ENCODE measurements at places on chromosomes 2 and 18.

GRCh38 chr2:99389371-99389770 lies 52.2 kb downstream of the EIF5B start:
- DNase-seq: no peak

DNA sequence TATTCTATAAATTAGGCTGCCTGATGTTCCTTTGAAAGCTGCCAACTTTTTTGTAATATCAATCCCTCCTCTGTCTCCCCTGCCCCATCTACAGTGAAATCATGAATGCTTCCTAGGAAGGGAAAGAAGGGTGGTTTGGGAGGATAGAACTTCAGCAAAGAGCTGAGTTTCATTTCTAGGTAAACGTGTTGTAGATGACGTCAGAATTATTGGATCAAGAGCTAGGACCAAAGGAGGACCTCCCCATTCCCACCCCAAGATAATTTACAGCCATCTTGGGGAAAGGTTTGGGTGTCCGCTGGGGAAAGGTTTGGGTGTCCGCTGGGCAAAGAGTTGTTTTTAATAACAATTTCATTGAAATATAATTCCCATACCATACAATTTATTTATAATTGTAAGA lies 11.2 kb upstream of the ANKRD53 start:
- no peak for DNase-seq

DNA sequence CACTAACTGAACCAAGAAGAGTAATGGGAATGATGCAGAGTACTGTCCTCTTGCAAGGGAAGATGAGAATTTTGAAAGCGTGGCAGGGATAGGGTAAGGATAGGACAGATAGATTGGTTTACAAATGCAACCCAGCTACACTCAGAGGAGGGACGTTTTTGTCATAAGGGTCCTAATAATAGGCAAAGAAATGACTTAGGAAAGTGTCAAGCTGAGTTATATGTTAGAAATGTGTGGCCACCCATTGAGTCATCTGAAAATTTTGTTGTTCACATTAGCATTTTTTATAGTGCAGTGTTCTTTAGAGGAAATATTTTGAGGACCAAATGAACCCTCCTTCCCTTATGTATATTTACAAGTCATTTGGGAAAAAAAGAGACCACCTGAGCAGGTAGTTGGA lies 137.5 kb downstream of the PHLPP1 start:
- no peak for DNase-seq

GRCh38 chr18:25314838-25315190 lies 37.2 kb downstream of the ZNF521 start:
- DNase-seq: no peak

All from activated CD8-positive, alpha-beta memory T cell treated with anti-CD3 and anti-CD28 coated beads for 1 hour (primary cell).